ENCODE measurements at places on chromosomes 13 and 19. TPM values are rescaled to one million over a fixed set of nuclear protein-coding genes. Genes with fewer than 3 reads are reported as not detected.

DNA sequence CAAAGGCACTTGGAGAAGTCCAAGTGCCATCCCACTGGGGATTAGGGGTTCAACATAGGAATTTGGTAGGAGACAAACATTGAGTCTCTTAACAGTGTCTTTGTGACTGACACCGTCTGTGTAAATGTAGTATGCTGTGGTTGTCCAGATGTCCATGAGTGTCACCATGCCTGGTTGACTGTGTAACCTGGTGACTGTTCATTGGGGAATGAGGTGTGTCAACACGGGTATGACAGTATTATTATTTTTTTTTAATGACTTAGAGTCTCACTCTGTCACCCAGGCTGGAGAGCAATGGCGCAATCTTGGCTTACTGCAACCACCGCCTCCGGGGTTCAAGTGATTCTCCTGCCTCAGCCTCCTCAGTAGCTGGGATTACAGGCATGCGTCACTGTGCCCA is 16.2 kb downstream of the PKN1 start:
- peaks cover 9% of the 10 kb centered on the region for H3K4me1 ChIP-seq
- no peak overlapping the region for H3K4me3 ChIP-seq
- DNase-seq = no peak
- H3K36me3 ChIP-seq = peaks cover 46% of the 10 kb centered on the region

Gene SYNGR4
- not detected for total RNA-seq

DNA sequence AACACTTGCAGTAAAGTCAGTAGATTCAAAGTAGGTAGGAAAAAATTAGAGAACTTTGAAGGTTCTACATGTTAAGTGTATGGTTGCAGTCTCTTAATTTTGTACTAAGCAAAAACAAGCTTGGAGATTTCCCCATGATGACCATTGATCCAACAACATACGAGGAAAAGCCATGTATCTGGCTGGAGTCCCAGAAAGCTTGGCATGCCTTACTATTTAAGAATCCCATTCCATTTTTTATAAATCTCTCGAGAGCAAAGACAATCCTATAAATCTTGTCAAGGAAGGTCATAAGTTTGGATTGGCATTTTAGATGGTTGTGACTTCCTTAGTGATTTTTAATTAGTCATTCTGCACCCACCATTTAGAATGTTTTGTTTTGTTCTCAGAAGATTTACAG is 495.9 kb downstream of the GPC5 start:
- no peak overlapping the region for H3K4me3 ChIP-seq
- H3K27me3 ChIP-seq = no peaks in the 10 kb centered on the region
- DNase-seq = no peak
- H3K27ac ChIP-seq = no peak overlapping the region
- no peaks in the 10 kb centered on the region for H3K4me1 ChIP-seq

DNA sequence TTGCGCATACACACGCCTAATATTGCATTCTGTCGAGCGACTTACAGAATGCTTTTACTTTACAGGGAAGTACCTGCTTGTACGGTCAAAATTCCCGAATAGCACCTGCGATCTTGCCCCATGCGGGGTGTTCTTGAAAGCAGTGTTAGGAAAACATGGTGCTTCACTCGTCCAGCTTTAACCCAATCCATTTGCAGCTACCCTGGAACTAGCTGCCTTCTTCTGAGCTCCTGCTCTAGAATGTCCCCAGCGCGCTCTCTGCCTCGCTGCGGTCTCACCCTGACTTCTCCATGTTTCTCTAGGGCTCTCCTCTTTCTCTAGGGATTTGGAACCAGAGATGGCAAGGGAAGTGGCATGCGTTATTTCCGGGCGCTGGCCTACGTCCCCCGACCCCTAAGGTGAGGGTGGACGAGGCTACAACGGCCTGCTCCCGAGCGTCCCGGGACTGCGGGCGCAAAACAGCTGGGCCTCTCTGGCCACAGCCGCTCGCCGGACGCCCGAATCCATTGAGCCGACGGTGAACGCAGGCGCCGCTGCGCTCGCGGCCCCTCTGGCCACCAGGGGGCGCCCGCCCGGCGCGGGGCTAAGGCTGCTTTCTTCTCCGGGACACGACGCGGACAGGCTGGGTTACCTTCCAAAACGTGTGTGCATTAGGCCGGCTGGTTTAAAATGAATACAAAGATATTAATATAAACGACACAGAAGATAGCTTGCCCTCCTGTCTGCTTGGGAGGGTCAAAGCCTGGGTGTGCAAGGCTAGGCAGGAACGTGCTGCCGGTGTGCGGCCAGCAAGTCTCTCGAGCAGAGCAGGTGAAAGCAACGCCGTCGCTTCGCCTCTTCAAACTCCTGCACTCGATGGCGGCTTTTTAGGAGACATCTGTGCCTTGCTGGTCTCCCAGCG is 1.8 kb upstream of the SPRY2 start:
- H3K4me3 ChIP-seq = peak overlapping the region; percentile 53
- H3K4me1 ChIP-seq = peaks cover 7% of the 10 kb centered on the region
- H3K27ac ChIP-seq = no peak overlapping the region
- H3K36me3 ChIP-seq = no peaks in the 10 kb centered on the region
- peaks cover 35% of the 10 kb centered on the region for H3K27me3 ChIP-seq

GRCh38 chr13:75505327-75505726 is 23.4 kb upstream of the TBC1D4 start:
- no peaks in the 10 kb centered on the region for H3K36me3 ChIP-seq
- peaks cover 5% of the 10 kb centered on the region for H3K27me3 ChIP-seq
- H3K4me3 ChIP-seq = no peak overlapping the region
- DNase-seq = no peak
- peaks cover 1% of the 10 kb centered on the region for H3K4me1 ChIP-seq

Gene IGFL2
- not detected for total RNA-seq

GRCh38 chr19:27974082-27974513 is 1238.9 kb downstream of the UQCRFS1 start:
- no peaks in the 10 kb centered on the region for H3K4me1 ChIP-seq
- H3K4me3 ChIP-seq = no peak overlapping the region
- H3K27me3 ChIP-seq = no peaks in the 10 kb centered on the region
- no peak overlapping the region for H3K27ac ChIP-seq

- no peak overlapping the region for H3K4me3 ChIP-seq
- no peak for DNase-seq
- H3K27me3 ChIP-seq = no peaks in the 10 kb centered on the region
- no peak overlapping the region for H3K27ac ChIP-seq
- H3K36me3 ChIP-seq = no peaks in the 10 kb centered on the region
Observed at GRCh38 chr19:33754361-33754760, 42.3 kb upstream of the KCTD15 start.

GRCh38 chr19:11091703-11092153 is 2.5 kb downstream of the LDLR start:
- no peaks in the 10 kb centered on the region for H3K27me3 ChIP-seq
- H3K4me1 ChIP-seq = peaks cover 48% of the 10 kb centered on the region
- H3K4me3 ChIP-seq = peak overlapping the region; percentile 94
- H3K27ac ChIP-seq = peak overlapping the region; percentile 99

DNA sequence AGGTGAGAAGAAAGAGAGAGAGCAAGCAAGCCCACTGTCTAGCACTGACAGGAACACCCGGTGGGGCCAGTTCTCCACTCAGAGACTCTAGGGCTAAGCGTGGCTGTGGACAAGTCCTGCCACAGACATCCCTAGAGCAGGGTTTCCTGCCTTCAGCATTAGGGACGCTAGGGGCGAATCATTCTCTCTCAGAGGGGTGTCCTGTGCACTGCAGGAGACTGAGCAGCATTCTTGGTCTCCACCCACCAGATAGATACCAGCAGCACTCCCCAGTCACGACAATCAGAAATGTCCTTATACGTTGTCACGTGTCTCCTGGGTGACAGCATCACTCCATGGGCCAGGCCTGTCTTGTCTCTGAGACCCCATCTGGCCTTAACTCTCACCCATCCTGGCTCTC is 1.5 kb downstream of the OR10H1 start:
- H3K27ac ChIP-seq = no peak overlapping the region
- DNase-seq = no peak
- peaks cover 1% of the 10 kb centered on the region for H3K4me1 ChIP-seq
- no peak overlapping the region for H3K4me3 ChIP-seq
- H3K36me3 ChIP-seq = no peaks in the 10 kb centered on the region

Gene NCLN
- total RNA-seq = 53.8 TPM

Gene PROZ
- not detected for total RNA-seq

DNA sequence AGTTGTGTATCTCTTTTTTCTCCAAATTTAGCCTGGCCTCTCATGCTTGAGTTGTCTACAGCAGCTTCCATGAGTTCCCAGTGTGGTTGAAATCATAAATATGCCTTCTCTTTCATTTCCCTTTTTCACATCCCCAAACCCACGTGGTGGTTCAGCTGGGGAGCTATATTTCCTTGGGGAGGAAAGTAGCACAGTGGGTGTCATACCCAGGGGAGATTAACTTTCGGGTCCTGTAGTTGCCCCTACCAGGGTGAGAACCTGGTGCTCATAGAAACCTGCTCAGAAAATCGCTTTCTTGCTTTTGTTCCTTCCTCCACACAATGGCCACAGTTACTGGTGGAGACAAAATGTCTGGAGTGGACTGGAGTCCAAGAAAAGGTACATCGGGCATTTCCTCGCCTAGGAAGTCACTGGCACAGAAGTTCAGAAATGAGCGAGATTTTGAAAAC is 7.0 kb upstream of the LILRA4 start:
- peak; percentile 4 for DNase-seq
- peaks cover 4% of the 10 kb centered on the region for H3K4me1 ChIP-seq
- H3K36me3 ChIP-seq = no peaks in the 10 kb centered on the region
- peaks cover 9% of the 10 kb centered on the region for H3K27me3 ChIP-seq
- no peak overlapping the region for H3K4me3 ChIP-seq

DNA sequence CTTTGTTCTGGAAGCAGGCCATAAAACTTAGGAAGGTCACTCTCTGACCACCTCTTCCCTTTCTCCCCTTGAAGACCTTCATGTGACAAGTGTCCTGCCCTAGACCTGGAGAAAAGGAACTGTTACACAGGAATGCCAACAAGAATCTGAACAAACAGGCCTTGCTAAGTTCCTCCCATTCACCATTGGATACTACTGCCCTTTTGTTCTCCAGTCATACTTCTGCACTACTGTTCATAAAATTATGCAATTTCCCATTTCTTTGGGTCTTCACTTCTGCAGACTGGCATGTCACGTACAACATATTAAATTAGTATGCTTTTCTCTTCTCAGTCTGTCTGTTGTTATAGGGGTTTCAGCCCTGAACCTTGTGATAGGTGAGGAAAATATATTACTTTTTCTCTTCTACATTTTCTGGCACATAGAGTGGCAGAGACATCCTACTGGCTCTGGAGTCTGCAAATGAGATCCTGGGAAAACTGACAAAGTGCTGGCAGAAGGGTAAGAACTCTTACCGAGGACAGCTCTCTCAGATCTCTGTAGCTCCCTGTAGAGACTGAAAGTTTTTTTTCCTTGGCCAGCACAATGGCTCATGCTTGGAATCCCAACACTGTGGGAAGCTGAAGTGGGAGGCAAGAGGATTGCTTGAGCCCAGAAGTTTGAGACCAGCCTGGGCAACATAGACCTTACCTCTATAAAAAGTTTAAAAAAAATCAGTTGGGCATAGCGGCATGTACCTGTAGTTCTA is 87.6 kb upstream of the SPRY2 start:
- H3K4me3 ChIP-seq = no peak overlapping the region
- no peaks in the 10 kb centered on the region for H3K4me1 ChIP-seq
- DNase-seq = no peak
- H3K27me3 ChIP-seq = no peaks in the 10 kb centered on the region
- H3K27ac ChIP-seq = no peak overlapping the region
- no peaks in the 10 kb centered on the region for H3K36me3 ChIP-seq

- H3K4me1 ChIP-seq = peaks cover 2% of the 10 kb centered on the region
- peaks cover 5% of the 10 kb centered on the region for H3K36me3 ChIP-seq
- no peak overlapping the region for H3K27ac ChIP-seq
- no peak for DNase-seq
- H3K27me3 ChIP-seq = peaks cover 10% of the 10 kb centered on the region
Observed at GRCh38 chr13:32849369-32849768, 166.9 kb upstream of the KL start.

- H3K36me3 ChIP-seq = peaks cover 32% of the 10 kb centered on the region
- no peak overlapping the region for H3K27ac ChIP-seq
- H3K4me1 ChIP-seq = peaks cover 42% of the 10 kb centered on the region
- H3K27me3 ChIP-seq = no peaks in the 10 kb centered on the region
- no peak overlapping the region for H3K4me3 ChIP-seq
Observed at GRCh38 chr19:35006342-35006998, 6.3 kb downstream of the GRAMD1A start.

DNA sequence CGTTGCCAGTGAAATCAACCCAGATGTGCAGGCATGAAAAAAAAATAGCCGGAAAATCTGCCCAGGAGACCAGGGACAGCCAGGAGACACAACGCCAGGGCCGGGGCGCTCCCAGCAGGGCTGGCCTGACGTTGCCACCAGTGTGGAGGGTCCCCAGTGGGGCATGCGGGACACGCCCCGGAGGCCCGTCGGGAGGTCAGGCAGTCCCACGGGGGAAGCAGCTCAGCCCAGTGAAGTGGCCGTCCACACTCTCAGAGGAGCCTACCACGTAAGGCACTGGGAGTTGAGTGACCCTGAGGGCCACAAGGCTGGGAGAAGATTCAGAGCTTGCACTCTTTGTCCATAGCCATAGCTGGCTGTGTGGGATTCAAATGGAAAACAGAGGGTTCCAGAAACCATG is 53.2 kb upstream of the GAS6 start:
- peaks cover 2% of the 10 kb centered on the region for H3K4me1 ChIP-seq
- H3K36me3 ChIP-seq = no peaks in the 10 kb centered on the region
- no peak overlapping the region for H3K4me3 ChIP-seq
- H3K27me3 ChIP-seq = peaks cover 38% of the 10 kb centered on the region

DNA sequence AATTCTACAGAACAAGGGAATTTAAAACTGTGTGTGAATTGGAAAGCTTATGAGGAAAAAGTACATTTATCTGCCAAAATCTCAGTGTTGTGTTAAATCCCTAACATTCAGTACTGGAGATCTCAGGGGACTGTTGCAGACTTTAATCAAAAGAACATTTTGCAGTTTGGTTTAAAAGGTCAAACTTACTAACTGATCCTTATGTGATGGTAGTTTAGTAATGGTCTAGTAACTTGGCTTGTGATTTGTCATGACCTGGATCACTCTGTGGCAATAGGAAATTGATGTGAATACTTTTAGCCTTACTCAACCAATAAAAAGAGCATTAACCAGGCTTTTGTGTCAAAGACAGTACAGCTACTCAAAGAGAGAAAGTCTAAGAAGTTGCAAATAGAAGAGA is 862.1 kb upstream of the MIR17HG start:
- no peaks in the 10 kb centered on the region for H3K4me1 ChIP-seq
- no peaks in the 10 kb centered on the region for H3K36me3 ChIP-seq
- DNase-seq = no peak
- no peaks in the 10 kb centered on the region for H3K27me3 ChIP-seq
- no peak overlapping the region for H3K27ac ChIP-seq
- H3K4me3 ChIP-seq = no peak overlapping the region

DNA sequence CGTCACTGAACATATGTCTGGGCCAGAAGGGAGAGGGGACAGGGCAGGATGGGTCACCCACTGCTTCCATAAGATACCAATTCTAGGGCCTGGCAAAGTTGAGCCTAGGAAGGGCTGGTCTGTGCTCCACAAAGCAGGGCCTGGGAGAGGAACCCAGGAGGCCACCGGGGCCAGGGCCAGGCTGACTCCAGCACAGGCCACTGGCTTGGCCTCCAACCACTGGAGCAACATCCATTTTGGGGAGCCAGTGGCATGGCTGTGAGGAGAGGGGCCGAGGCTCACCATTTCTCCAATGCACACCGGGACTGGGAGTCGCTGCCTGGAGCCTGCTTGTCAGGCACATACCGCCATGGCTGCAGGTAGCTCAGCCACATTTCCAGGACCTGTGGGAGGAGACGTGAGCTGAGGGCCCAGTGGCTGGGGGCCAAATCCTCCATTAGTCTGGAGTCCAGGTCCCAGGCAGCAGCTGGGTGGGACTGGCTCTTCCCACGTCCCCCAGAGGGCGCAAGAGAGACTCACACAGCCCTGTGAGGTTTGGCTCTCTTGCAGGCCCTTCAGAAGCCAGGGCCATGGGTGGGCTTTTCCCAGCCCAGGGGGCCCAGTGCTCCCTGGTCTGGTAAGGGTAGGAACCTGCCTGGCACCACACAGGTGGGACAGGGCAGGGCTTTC is 27.7 kb downstream of the TUBA3C start:
- no peaks in the 10 kb centered on the region for H3K27me3 ChIP-seq
- no peak overlapping the region for H3K27ac ChIP-seq
- H3K4me1 ChIP-seq = no peaks in the 10 kb centered on the region
- no peak overlapping the region for H3K4me3 ChIP-seq
